ENCODE measurements at places on chromosomes 1 and 21.

DNA sequence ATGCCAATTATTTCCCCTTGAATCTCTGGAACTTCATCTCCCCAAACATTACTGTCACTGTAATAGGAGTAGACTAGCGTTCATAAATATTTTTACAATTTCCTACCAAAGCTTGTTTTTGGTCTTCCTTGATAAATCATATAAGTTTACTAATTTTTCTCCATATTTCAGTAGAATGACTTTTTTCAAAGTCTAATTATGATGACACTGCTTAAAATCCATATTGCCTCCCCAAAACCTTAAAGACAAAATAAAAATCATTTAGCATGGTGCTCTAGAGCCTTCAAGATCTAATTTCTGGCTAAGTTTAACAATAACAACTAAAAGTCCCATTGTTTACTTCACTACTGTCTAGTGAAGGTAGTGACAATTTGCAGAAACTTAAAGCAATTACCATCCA, 474.2 kb upstream of the CHRM3 start:
- no peak for DNase-seq

GRCh38 chr1:38735651-38736161, 123.9 kb downstream of the RRAGC start:
- DNase-seq: no peak

- no peak for DNase-seq
These were observed 460.2 kb downstream of the KIF26B start for GRCh38 chr1:245615001-245615400.

- no peak for DNase-seq
These were observed 8.4 kb downstream of the RPS6KA1 start for GRCh38 chr1:26537951-26538352.

- no peak for DNase-seq
These were observed 53.9 kb downstream of the YARS1 start for GRCh38 chr1:32763221-32763620.

- DNase-seq: no peak
These were observed 351.5 kb downstream of the PLPP3 start for GRCh38 chr1:56227886-56228285.

- no peak for DNase-seq
These were observed 119.6 kb downstream of the TOMM20 start for GRCh38 chr1:235009074-235009473.

DNA sequence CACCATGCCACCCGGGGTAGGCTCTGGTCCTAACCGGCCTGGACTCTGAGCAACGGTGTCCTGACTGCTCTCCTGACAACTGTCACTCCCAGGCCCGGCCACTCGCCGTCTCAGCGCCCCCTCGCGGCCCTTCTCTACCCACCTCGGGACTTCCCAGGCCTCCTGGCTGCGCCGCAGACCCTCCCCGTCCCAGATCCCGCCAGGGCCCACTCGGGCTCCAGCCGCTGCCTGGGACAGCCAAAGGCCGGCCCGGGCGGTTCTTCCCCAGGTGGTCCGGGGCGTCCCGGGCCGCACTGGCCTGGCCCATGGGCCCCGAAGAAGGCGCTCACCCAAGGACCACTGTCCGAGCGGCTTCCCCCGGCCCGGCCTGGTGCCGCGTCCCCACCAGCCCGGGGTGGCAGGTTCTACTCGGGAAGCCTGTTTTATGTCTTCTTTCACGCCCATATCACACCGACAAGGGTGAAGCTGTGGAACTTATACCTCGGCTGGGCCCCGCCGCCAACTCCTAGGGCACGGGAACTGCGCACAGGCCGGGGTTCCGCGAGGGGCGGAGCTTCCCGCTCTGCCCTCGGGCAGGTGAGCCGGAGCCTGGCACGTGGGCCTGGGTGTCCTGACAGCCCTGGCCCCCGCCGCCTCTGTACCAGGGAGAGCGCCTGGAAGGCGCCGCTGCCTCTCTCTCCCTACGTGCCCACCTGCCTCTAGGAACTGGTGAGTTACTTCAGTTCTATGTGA, 138.3 kb downstream of the TTLL7 start:
- DNase-seq: peak; percentile 25

GRCh38 chr1:219666242-219666641, 53.3 kb upstream of the ZC3H11B start:
- DNase-seq: no peak

DNA sequence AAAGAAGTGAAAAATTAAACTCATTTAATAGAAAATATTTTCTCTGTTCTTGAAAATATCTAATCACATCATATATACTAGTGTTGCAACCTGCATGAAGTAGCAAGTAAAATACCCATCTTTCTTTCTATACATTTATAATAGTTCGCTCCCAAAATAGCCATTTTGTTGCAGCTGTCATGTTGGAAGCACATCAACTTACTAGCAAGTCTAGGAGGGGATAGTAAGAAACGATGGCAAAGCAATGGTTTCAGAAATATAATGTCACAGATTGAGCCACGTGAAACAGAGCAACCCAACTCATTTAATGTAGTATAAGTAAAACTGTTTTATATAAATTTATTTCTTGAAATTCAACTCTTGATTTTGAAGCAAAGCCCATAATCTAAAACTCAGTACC, 521.8 kb downstream of the LRRIQ3 start:
- DNase-seq: no peak

- no peak for DNase-seq
These were observed 8.3 kb downstream of the FAM229A start for GRCh38 chr1:32353886-32354570.

- no peak for DNase-seq
These were observed 563 bp upstream of the NFIA start for GRCh38 chr1:61081686-61082310.

DNA sequence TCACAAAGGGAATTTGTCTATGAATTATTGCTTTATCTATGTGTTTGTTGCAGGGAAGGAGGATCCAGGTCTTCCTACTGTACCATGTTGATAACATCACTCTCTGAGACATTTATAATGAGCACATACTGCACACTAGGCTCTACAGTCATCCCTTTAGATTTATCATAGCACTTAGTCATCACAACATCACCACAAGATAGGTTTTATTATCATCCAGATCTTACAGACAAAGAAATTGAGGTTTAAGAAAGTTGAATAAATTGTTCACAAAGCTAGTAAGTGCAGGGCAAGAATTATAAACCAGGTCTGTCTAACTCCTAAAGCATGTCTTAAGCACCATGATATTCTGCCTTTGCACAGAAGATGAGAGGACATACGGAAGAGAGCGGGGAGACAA, 121.1 kb upstream of the ST6GALNAC5 start:
- no peak for DNase-seq

GRCh38 chr1:212669102-212669501, 30.5 kb downstream of the BATF3 start:
- no peak for DNase-seq

GRCh38 chr1:183884526-183884925, 79.6 kb downstream of the RGL1 start:
- no peak for DNase-seq

DNA sequence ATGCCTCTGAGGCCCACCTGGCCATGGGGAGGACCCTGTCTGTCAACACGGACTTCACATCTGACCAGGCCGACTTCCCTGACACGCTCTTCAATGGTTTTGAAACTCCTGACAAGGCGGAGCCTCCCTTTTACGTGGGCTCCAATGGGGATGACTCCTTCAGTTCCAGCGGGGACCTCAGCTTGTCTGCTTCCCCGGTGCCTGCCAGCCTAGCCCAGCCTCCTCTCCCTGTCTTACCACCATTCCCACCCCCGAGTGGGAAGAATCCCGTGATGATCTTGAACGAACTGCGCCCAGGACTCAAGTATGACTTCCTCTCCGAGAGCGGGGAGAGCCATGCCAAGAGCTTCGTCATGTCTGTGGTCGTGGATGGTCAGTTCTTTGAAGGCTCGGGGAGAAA, 101.8 kb downstream of the ADARB1 start:
- DNase-seq: no peak

DNA sequence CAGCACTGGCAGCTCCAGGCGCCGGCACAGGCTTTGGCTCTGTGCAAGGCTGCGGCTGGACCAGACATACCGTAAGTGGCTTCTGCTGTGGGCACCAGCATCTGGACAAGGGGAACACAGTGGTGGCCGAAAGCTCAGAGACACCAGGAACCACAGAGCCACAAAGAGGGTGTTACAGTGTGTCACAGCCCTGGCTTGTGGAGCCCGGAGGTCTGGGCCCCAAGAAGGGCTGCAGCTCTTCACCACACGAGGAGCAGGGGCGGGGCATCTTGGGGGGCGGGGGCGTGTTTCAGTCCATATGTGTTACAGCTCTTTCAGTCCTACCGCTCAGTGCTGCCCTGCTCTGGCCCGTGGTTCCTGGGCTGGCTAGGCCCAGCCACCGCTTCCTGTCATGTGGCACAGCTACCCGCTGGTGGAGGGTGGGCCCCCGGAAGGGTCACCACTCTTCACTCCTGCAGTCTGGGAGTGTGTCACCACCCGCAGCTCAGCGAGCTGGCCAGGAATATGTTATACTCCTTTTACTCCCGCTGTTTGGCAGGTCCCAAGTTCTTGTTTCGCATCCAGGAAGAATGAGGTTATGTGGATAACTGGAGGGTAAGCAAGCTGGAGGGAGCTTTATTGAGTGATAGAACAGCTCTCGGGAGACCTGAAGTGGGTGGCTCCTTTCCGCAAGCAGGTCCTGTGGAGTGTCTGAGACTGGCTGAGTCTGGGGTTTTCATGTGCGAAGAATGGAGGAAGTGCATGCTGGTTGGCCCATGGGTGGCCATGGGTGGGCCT, 3.3 kb upstream of the LSM10 start:
- no peak for DNase-seq

DNA sequence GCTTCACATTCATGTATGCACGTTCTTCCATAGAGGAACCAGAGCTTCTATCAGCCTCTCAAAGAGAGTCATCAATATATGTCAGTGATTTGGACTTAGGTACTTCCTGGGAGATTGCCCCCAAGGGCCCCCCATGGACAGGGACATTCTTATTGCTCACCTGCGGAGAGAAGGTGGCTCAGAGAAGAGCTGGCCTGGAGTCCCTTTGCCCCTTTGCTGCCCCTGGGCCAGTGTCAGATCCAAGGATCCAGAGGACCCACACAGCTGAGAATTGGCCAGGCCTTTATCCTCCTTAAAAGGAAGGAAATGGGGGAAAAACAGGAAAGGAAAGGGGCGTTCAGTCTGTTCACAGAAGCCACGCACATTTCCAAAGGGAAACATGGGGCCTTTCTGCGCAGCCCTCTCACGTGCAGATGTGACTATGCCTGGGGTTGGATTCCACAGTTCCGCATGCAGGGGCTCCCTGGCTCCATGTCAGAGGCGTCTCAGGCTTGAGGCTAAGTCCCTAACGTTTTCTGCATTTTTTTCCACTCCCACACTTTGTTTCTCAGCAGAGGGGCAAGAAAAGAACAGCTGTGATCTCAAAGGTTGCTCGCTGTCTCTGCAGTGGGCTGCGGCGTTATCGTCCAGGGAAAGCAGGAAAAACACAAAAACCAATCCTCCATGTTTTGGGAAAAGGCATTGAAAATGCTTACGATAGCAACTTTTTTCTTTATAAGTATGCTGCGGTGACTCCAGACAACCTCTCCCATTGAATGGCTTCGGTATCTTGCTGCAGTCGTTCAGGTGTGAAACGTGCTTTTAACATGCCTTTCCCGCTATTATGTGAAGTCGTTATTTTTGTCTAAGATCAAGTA, 5.9 kb downstream of the C1orf226 start:
- no peak for DNase-seq

GRCh38 chr1:12457771-12458170, 160.2 kb downstream of the DHRS3 start:
- no peak for DNase-seq

GRCh38 chr1:203177470-203178039, 1.9 kb upstream of the MYBPH start:
- no peak for DNase-seq

DNA sequence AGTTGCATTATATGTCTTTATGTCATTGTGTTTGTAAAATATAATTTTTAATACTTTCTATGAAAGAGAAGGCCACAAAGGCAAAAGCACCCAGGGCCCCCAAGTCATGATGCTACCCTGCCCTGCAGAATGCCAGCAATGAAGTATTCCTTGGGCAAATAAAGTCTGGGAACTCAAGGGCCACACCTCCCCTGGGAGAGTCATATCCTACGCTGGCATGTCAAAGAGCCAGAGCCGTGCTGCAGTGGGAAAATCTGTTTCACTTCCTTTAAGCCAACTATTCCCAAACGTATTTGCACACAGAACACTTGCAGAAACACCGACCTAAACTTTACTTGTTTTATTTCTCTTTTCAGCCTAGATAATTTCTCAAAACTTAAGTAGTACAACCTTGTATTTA, 98.4 kb upstream of the KAZN start:
- DNase-seq: no peak

DNA sequence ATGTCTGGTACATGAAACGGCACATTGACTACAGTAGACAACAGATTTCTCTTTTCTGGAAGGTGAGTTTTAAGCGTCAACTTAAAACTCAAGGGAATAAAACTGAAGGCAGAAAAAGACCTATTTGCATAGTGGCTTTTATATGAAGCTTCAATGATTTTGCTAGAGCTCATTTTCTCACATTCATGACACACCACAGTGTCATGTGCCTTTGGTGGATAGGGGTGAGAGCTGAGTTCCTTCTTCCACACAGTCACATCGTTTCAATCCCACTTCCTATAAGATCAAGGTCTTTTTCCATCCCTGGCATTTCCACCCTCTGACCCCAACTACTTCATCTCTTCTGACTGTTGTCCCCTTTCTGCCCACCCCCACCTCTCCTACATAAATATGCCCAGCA, 31.0 kb downstream of the IL12RB2 start:
- no peak for DNase-seq

DNA sequence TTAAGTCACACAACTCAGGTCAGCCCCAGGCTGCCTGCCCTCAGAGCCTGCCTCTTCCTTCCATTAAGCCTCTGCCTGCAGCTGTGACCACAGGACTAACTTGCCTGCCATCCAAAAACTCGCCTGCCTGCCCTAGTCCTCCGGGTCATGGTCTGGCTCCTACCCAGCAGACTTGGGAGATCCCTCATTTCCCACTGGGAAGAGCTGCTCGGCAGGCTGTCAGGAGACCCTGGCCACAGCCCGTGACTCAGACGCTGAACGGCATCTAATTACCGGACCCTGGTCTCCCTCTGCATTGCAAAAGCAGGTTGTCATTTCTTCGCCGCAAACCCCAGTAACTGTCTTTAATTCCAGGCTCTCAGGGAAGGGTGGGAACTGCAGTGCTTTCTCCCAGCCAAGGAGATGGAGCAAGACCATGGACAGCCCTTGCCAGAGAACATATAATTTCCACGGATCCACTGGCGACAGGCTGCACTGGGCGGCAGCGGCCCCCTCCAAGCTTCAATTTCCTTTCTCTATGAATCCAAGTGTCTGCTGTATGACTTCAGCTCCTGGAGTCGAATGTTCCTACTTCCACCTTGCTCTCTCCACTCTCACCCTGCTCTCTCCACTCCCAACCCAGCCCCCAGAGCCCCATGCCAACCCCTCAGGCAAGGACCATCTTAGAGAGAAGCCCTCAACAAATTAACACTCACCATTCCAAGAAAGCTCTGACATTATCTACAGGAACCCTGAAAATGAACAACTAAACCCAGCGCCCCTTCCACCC, 20.4 kb downstream of the OLFML2B start:
- no peak for DNase-seq

DNA sequence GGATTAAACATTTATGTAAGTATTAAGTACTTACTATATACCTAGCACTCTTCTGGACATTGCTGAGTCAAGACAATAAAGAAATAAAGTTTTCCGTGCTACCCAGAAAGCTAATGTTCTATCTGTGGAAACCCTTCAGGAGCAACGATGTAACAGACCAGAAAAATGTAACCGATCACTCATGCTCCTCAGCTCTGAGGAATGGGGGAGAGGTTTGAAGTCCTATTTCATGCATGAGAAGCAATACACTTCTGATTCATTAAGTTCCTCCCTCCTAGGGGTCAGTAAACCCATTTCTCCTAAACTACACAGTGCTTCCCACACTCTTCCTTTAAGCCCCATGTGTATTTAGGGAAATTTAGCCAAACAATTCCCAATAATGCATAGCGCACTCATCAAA, 25.6 kb upstream of the KAZN start:
- DNase-seq: no peak

All from stimulated activated CD4-positive, alpha-beta T cell treated with anti-CD3 and anti-CD28 coated beads, Interleukin-1b, Interleukin-23, amount 100 ng/mL, for 1 hour (primary cell).